Immature natural killer cell (primary cell): ENCODE measurements at places on chromosomes 12 and 14. TPM values are rescaled to one million over a fixed set of nuclear protein-coding genes. Genes with fewer than 3 reads are reported as not detected.

DNA sequence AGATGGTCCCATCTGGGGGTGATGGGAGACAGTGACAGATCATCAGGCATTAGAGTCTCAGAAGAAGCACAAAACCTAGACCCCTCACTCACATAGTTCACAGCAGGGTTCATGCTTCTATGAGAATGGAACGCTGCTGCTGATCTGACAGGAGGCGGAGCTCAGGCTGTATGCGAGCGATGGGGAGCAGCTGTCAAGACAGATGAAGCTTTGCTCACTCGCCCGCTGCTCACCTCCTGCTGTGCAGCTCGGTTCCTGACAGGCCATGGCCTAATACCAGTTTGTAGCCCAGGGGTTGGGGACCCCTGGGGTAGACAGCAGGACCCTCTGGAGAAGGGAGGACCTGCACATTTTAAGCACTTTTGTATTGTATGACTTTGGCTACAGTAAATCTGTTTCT, 111.2 kb downstream of the LGMN start:
- peaks cover 4% of the 10 kb centered on the region for H3K36me3 ChIP-seq
- no peak overlapping the region for H3K4me3 ChIP-seq
- H3K4me1 ChIP-seq = peaks cover 47% of the 10 kb centered on the region

DNA sequence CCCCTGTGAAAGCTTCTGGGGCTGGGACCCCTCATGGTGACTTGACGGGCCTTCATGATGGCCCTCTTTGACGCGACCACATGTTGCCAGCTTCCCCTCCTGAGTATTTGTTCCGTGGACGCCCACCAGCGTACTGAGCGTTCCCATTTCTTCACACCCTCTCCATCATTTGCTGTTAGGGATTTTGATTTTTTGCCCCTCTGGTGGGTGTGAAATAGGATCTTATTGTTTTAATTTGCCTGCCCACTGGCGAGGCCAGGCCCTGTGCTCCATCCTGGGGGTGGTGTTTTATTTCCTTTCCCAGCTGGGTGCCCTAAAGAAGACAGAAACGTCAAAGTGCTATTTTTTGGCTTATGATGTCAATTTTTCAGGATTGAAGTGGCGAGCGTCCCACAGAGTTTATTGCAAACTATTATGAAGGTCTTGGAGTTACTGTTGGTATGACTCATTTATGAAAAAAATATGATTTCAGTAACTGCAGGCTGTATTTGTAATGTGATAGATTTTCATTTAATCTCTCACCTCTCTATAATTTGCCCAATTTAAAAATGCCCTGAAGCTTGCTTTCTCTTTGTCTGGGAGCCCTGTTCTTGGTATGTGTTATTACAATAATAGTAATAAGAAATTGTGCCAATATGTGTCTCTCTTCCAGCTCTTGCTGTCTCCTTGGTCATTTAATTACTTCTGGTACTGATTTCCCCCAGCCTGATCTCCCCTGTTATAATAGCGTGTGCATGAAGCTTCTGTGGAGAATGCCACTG, 99.6 kb downstream of the SLC25A47 start:
- H3K36me3 ChIP-seq = peaks cover 3% of the 10 kb centered on the region
- H3K27me3 ChIP-seq = no peaks in the 10 kb centered on the region
- no peak for DNase-seq
- H3K4me3 ChIP-seq = no peak overlapping the region

DNA sequence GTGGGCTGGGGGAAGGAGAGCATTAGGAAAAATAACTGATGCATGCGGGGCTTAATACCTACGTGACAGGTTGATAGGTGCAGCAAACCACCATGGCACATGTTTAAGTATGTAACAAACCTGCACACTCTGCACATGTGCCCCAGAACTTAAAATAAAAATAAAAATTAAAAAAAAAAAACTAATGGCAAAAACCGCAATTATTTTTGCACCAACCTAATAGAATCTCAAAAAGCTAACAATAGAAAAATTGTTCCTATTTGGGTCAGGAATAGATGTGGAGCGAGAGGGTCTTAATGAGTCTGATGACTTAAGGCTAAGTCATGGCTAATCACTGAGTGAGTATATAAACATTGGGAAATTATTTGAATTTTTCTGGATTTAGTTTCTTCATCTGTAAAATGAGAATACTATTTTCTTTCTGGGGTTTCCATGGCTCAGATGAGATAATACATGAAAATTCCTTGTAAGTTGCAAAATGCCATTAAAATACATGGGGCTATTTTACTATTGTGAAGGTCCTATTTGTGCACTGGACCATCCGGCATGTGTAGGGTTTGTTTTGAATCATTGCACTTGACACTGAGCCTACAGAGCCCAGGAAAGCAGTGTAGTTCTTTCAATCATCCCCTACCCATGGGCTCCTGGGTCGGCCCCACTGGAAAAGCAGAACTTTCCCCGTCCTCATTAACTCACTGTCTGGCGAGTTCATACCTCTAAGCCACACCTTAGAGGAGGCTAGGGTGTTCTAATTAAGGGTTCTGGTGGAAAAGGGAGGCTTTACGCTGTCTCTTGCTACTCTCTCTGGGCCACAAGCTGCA, 164.1 kb upstream of the NTF3 start:
- DNase-seq = no peak
- H3K27me3 ChIP-seq = peaks cover 3% of the 10 kb centered on the region
- no peak overlapping the region for H3K27ac ChIP-seq
- no peaks in the 10 kb centered on the region for H3K4me1 ChIP-seq

- H3K36me3 ChIP-seq = no peaks in the 10 kb centered on the region
- H3K27ac ChIP-seq = no peak overlapping the region
- DNase-seq = no peak
- no peaks in the 10 kb centered on the region for H3K27me3 ChIP-seq
- peaks cover 62% of the 10 kb centered on the region for H3K4me1 ChIP-seq
Observed at GRCh38 chr14:70890826-70891659, 16.2 kb upstream of the PCNX1 start.

DNA sequence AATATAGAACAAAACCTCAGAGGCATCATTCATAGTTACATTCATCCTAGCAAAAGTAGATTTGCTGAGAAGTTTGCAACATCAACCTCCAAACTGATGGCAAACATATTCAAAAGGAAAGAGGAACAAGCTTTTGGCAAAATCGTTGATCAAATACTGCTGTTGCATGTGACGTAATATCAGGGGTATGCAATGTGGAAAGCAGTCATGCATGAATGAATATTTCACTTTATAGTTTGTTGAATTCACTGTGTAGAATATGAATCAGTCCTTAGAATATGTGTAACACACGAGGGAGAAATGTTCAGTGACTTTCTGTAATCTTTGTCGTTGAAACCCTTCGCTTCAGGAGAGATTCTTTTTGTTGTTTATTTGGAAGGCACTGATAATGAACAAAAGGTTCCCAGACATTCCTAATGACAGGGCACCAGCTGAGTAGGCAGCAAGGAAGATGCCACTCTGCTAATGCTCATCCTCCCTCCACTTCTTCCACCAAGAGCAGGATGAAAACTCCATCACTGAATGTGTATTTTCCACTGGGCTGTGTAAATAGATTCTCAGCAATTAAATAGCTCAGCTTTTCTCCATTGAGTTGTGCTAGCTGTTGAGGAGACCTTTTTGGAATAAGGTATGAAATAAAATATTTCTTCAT, 126.1 kb downstream of the PELI2 start:
- H3K4me3 ChIP-seq = no peak overlapping the region
- no peaks in the 10 kb centered on the region for H3K36me3 ChIP-seq
- H3K27ac ChIP-seq = no peak overlapping the region
- no peak for DNase-seq

- peaks cover 1% of the 10 kb centered on the region for H3K27me3 ChIP-seq
- no peak overlapping the region for H3K4me3 ChIP-seq
- peak; percentile 19 for DNase-seq
- no peak overlapping the region for H3K27ac ChIP-seq
- peaks cover 33% of the 10 kb centered on the region for H3K4me1 ChIP-seq
Observed at GRCh38 chr12:107328442-107329133, 235.2 kb upstream of the CRY1 start.

- H3K27ac ChIP-seq = no peak overlapping the region
- no peak for DNase-seq
- H3K4me3 ChIP-seq = no peak overlapping the region
- H3K27me3 ChIP-seq = no peaks in the 10 kb centered on the region
Observed at GRCh38 chr12:132150780-132151144, 6.5 kb downstream of the NOC4L start.

DNA sequence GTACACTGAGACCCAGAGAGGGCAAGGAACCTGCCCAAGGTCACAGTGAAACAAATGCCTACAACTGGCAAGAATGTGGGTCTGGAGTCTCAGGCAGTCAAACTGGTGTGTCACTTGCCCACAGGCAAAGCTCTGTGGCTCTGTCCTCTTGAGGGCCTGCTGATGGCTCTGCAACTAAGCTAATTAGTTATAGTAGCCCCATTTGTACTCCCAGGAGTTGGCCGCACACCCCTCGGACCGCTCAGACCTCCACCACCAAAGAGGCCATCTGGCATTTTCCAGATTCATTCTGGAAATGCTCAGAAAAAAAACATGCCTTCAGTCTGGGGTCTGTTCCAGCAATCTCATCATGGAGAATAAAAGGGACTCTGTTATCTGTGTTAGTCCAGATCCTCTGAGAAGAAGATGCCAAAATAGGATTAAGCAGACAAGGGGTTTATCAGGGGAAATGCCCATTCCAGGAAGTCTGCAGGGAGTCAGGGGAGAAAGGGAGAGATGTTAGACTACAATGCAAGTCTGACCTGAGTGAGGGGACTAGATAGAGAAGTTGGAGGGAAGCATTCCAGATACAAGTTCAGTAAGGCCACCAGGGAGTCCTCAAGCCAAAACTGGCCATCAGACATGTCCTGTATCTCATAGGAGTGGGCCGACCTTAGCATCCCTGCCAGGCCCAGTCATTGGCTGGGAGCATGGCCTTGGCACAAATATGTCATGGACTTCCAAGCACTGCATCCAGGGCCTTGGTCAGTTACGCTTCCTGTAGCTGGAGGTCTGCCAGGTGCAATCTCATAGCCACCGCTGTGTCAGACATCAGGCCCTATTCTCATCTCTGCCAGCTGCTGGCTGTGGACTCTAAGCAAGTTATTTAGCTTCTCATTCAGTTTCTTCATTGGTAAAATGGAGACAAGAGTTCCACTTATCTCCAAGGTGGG, 15.4 kb upstream of the OAS1 start:
- no peaks in the 10 kb centered on the region for H3K36me3 ChIP-seq
- H3K27ac ChIP-seq = no peak overlapping the region
- no peak overlapping the region for H3K4me3 ChIP-seq
- H3K27me3 ChIP-seq = peaks cover 8% of the 10 kb centered on the region
- DNase-seq = no peak

GRCh38 chr12:27610374-27610773, 85.9 kb upstream of the REP15 start:
- H3K27ac ChIP-seq = no peak overlapping the region
- H3K4me3 ChIP-seq = no peak overlapping the region
- H3K27me3 ChIP-seq = no peaks in the 10 kb centered on the region
- H3K36me3 ChIP-seq = no peaks in the 10 kb centered on the region
- no peak for DNase-seq
- H3K4me1 ChIP-seq = no peaks in the 10 kb centered on the region

DNA sequence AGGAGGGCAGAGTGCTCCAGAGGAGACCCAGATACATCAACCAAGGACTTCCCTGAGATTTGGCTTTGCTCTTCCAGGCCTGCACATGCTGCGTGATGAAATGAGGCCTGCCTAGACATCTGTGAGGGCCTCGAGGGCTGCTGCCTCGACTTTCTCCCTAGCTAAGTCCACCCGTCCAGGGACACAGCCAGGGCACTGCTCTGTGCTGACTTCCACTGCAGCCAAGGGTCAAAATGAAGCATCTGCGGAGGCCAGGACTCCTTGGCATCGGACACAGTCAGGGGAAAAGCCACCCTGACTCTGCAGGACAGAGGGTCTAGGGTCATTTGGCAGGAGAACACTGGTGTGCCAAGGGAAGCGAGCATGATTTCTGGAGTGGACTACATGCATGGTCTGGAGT, 10.7 kb downstream of the SLC25A47 start:
- H3K4me3 ChIP-seq = no peak overlapping the region
- H3K27ac ChIP-seq = no peak overlapping the region
- H3K27me3 ChIP-seq = no peaks in the 10 kb centered on the region

DNA sequence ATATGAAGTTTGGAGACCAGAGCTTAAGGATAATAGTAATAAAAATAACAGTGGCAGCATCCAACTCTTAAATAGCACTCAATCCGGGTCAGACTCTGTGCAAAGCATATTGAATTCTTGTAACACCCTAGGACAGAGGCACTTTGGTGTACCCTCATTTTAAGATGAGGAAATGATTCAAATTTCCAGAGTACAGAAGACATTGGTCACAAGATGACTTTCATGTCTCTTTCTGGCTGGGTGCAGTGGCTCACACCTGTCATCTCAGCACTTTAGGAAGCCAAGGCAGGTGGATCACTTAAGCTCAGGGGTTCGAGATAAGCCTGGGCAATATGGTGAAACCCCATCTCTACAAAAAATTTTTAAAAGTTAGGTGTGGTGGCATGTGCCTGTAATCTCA, 235.8 kb downstream of the SLC15A4 start:
- H3K27ac ChIP-seq = no peak overlapping the region
- H3K36me3 ChIP-seq = no peaks in the 10 kb centered on the region
- no peak overlapping the region for H3K4me3 ChIP-seq
- no peaks in the 10 kb centered on the region for H3K4me1 ChIP-seq

GRCh38 chr12:69046920-69047319, 113.9 kb upstream of the CPM start:
- no peak overlapping the region for H3K4me3 ChIP-seq
- H3K4me1 ChIP-seq = no peaks in the 10 kb centered on the region
- H3K27me3 ChIP-seq = peaks cover 4% of the 10 kb centered on the region
- no peak for DNase-seq
- H3K27ac ChIP-seq = no peak overlapping the region

- peaks cover 4% of the 10 kb centered on the region for H3K36me3 ChIP-seq
- peaks cover 28% of the 10 kb centered on the region for H3K4me1 ChIP-seq
- H3K27me3 ChIP-seq = no peaks in the 10 kb centered on the region
- H3K27ac ChIP-seq = no peak overlapping the region
- DNase-seq = peak; percentile 58
Observed at GRCh38 chr14:21868442-21869046, 194.9 kb upstream of the OR4E1 start.

GRCh38 chr14:104342435-104343293, 204.3 kb downstream of the KIF26A start:
- no peak for DNase-seq
- H3K36me3 ChIP-seq = peaks cover 4% of the 10 kb centered on the region
- H3K4me1 ChIP-seq = no peaks in the 10 kb centered on the region
- H3K27ac ChIP-seq = no peak overlapping the region
- H3K4me3 ChIP-seq = no peak overlapping the region

DNA sequence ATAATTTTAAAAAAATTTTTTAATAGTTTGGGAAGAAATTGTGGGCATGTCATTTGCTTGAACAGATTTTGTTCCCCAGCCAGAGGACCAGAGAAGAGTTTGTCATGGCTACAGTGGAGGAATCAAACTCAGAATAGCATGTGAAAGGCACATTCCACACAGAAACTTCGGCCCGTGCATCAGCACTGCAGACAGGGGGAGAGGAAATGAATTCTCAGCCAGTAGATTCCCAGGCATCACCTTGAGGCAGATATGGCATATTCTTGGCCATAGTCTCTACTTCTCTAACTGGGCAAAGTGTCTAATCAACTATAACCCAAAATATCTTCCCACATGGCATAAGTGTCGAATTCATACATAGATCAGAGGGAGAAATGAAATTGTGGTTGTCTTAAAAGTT, 153.3 kb downstream of the PRKCH start:
- H3K4me3 ChIP-seq = peak overlapping the region; percentile 23
- H3K36me3 ChIP-seq = peaks cover 19% of the 10 kb centered on the region
- no peak for DNase-seq
- H3K4me1 ChIP-seq = peaks cover 95% of the 10 kb centered on the region
- H3K27me3 ChIP-seq = peaks cover 61% of the 10 kb centered on the region

KRT78 gene
- 0.28 TPM for polyA plus RNA-seq

SLC7A8 gene
- 0.45 TPM for polyA plus RNA-seq

HNRNPC gene
- polyA plus RNA-seq = 879 TPM
